Activated T-helper 1 cell treated with Interleukin-2 at 50 U/mL for 16 hours (primary cell): ENCODE measurements at places on chromosomes 3 and 15.

DNA sequence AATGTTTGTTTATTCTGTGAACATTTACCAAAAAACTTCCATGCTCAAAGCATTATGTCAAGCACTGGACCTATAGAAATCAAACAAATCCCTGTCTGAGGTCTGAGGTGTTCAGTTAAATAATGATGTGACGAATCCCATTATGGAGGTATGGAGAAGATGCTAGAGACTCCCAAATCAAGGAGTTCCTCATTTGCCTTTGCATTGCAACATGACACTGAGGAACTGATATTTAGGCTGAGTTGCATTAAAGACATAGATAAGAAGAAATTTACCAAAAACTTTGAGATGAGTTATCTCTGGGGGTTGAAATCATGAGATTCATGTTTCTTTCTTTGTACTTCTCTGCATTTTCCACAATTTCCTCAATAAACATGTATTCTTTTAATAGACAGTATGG is 16.0 kb downstream of the CD200 start:
- DNase-seq, result no peak

DNA sequence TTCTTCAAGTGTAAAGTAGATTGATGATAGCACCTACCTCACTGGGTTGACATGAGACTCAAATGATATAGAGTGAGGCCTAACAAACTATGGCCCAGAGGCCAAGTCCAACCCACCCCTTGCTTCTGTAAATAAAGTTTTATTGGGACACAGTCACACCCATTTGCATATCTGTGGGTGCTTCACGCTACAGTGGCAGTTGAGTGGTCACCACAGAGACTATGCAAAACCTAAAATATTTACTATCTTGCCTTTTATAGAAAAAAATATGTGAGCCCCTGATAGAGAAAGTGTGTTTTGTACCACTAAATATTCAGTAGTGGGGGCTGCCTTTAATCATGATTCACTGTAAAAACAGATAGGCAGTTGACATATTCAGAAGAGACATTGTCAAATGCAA is 38.0 kb downstream of the ACAN start:
- no peak for DNase-seq

GRCh38 chr3:66796343-66796742 is 201.8 kb upstream of the KBTBD8 start:
- DNase-seq, result no peak

GRCh38 chr3:30597131-30597768 is 9.2 kb upstream of the TGFBR2 start:
- DNase-seq, result no peak

- no peak for DNase-seq
Measured at GRCh38 chr3:125302932-125303331, 72.2 kb downstream of the ZNF148 start.

DNA sequence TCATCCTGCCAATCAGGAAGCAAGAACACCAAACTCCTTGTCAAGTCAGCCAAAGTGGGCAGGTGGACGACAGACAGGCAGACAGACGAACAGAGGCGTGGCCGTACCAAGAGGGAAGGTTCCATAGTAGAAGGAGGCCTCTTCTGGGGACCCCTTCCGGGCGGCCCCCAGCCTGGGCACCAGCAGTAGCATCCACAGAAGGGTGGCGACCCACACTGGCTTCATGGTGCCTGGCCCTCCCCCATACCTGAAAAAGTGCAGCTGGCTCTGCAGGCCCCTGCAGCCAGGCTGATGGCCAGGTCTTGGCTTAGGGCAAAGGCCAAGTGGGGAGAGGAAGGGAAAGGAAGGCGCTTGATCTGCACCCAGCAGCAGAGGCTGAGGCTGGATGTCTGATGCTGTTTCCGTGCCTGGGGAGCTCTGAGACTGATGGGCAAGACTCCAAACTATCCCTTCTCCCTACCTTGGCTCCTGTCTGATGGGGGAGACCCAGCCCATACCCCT is 607 bp downstream of the LCTL start:
- DNase-seq, result no peak

- DNase-seq, result no peak
Measured at GRCh38 chr15:51030649-51031316, 63.9 kb downstream of the TNFAIP8L3 start.

- no peak for DNase-seq
Measured at GRCh38 chr3:61277411-61277810, 26.2 kb upstream of the FHIT start.

GRCh38 chr3:46895761-46896160 is 18.2 kb downstream of the PTH1R start:
- no peak for DNase-seq

DNA sequence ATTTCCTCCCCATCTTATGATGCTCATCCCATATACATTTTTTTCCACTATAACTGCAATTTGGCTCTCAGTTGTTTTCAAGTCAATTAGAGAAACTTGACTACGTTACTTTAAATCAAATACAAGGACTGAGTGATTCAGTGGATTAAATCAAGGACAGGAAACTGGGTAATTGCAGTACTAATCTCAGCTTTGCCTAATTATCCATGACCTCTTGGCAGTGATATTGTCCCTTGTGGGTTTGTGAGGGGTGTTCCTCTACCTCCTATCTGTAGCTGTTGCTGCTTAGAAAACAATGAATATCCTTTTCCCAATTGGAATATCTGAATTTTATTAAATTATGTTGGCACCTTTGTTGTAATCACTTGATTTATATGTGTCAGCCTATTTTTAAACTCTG is 79.4 kb downstream of the ZPLD1 start:
- DNase-seq, result no peak

DNA sequence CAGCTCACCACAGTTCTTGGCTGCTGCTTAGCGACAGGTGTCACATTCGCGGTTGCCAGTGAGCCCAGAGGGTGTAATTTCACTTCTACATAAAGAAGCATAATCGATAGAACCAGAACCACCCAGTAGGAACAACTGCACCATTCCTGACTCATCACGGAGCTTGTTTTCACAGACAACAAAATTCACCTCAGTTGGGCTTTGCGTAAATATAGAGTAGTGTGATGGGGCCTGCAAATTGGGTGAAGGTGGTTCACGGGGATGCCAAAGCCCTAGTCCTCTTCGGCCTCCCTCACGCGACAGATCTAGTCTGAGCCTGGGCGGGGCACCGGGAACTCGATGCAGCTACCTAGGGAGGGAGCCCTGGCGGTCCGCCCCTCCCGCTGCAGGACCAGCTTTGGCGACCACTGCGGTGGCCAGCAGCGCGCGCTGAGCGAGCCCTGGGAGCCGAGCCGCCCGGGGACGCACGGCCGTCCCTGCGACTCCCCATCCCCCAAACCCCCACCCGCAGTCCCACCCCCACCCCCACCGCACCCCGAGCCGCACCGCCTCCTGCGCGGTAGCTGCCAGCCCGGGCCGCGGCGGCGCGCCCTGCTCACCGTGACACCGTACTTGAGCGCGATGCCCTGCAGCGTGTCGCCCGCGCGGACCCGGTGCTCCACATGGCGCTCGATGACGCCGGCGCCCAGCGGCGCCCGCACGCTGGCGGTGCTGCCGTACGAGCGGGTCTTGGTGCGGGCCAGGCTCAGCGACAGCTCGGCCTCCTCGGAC is 519 bp downstream of the LYSMD2 start:
- peak; percentile 42 for DNase-seq

DNA sequence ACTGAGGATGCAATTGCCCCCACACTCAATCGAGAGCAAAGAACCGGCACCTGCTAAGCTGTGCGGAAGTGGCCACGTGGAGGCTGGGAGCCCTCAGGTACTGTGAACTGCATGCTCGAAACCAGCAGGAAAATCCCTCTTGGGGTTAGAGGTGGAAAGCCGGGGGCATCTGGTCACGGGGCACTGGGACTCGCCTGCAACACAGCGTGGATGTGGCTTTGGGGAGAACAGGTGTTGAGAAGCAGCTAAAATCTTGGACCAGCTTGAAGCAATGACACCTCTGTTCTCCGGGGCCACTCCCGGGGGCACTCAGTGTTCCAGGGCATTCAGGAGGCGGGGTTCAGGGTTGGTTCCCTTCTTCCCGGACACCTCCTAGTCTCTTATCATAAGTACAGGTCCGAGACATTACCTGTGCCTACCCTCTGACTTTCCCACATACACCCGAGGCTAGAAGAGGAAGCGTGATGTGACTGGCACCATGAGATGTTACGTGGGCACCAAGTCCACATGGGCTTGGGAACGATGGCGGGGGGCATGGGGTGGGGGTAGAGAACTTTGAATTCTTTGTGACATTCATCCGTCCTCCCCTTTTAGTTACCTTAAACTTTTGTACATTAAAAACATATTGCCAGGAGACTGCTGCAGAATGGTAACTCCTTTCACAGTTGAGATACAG is 172.0 kb downstream of the ADAMTS17 start:
- DNase-seq, result no peak

DNA sequence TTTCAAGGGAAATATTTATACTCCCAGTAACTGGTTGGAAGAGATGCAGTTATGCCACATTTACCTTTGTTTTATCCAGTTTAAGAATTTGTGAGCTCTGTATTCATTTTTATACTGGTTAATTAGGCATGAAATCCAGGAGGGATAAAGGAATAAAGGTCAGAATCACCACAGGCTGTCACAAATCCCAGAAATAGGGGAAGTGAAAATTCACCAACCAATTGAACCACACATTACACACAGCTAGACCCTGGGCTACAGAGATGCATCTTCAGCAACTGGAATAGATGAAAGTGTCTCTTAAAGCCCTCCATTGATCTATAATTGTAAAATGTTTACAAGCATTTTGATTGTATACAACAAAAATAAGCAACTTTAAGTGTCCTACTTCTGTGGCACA is 18.5 kb downstream of the SERPINI1 start:
- DNase-seq, result no peak

GRCh38 chr15:43204016-43204901 is 16.6 kb downstream of the EPB42 start:
- no peak for DNase-seq

DNA sequence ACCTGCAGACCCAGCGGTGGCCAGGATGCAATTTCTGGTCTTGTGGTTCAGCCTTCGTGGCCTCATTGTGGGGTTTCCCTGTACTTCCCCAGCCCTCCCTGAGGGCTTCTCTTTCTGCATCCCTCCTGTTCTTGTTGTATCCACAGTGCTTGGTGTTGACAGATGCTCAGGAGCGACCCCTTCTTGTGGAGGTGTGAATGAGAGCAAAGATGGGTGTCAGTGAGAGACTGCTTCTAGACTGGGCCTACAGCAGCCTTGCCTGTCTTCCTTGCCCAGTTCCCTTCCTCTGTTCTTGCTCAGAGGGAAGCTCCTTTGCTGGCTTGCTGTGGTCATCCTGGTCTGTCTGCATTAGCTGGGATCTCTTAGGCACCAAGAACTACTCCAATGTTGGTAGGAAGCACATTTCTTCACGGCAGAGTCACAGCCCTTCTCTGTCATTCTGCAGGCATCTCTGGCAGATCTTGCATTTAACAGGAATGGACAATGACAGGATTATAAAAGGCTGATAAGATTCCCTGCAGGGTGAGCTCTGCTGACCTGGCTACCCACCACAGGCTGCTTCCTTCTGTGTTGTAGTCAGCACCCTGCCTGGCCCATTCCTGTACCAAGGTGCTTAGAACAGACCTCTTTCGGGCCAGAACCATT is 317.8 kb upstream of the C2CD4B start:
- no peak for DNase-seq

DNA sequence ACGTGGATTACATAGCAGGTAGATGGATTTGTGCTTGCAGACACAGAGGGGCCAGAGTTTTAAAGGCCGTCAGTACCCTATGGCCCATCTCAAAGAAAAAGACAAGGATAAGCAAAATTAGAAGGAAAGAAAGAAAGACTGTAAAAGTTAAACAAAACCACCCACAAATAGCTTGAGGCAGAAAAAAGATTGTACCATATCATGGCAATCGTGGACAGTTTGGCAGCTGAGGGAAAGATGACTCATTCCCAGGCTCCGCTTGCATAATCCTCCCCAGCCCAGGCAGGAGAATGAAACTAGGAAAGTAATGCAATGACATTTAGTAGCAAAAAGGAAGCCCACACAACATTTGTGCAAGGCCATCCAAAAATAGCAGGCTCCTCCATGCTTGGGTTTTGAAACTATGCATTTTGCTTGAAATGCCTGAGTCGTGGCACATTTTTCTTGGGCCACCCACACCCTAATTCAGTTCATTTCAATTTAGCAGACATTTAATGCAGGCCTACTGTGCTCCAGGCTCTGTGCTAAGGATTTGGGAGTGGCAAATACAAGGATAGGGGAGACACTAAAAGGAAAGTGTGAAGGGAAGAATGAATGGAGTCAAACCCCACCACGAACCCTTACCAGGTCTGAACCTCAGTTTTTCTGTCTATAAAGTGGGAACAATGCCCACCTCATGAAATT is 40.9 kb upstream of the SMAD3 start:
- no peak for DNase-seq

DNA sequence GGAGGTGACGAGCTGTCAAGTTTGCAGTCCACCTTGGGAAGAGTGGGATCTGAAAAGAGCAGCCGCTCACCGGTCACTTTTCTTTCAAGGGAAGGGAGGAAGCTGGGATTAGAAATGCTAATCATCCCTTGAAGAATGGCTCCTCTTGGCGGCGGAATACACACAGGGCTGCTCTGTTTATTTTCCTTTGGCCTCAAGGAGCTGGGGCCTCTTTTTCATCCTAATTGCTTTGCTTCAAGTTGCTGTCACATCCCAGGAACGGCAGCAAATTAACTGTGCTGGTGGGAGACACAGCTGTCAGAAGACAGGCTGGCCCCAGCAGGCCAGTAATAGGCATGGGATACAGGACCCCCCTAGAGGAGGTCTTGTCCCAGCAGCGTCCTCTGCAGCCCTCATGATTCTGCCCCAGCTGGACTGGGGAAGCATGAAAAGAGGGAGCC is 6.7 kb downstream of the KBTBD13 start:
- no peak for DNase-seq

- no peak for DNase-seq
Measured at GRCh38 chr3:71859123-71859519, 74.2 kb upstream of the PROK2 start.

- no peak for DNase-seq
Measured at GRCh38 chr3:189839576-189839975, 208.4 kb downstream of the TP63 start.

- no peak for DNase-seq
Measured at GRCh38 chr15:85417276-85417675, 36.9 kb downstream of the AKAP13 start.

GRCh38 chr3:55488398-55489055 is 1.4 kb upstream of the WNT5A start:
- DNase-seq, result no peak

- DNase-seq, result no peak
Measured at GRCh38 chr3:171163101-171164066, 136.9 kb upstream of the SLC2A2 start.

GRCh38 chr15:78672285-78673014 is 31.4 kb upstream of the CHRNB4 start:
- DNase-seq, result no peak

GRCh38 chr3:29494305-29495036 is 213.6 kb downstream of the RBMS3 start:
- no peak for DNase-seq
